ENCODE measurements at places on chromosomes 12 and 14.

DNA sequence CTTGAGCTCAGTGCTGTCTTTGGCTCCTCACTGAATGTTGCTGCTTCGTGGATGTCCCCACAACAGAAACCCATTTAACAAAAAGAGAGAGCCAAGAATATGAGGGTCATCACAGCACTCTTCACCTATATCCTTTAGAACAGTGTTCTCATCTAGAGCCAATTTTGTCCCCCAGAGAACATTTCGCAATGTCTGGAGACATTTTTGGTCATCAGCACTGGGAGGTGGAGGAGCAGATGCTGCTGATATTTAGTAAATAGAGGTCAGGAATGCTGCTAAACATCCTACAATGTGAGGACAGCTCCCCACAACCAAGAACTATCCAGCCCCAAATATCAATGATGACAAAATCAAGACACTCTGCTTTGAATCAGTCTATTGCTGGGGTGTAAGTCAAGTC is 92.5 kb downstream of the BBS10 start:
- no peak for DNase-seq

DNA sequence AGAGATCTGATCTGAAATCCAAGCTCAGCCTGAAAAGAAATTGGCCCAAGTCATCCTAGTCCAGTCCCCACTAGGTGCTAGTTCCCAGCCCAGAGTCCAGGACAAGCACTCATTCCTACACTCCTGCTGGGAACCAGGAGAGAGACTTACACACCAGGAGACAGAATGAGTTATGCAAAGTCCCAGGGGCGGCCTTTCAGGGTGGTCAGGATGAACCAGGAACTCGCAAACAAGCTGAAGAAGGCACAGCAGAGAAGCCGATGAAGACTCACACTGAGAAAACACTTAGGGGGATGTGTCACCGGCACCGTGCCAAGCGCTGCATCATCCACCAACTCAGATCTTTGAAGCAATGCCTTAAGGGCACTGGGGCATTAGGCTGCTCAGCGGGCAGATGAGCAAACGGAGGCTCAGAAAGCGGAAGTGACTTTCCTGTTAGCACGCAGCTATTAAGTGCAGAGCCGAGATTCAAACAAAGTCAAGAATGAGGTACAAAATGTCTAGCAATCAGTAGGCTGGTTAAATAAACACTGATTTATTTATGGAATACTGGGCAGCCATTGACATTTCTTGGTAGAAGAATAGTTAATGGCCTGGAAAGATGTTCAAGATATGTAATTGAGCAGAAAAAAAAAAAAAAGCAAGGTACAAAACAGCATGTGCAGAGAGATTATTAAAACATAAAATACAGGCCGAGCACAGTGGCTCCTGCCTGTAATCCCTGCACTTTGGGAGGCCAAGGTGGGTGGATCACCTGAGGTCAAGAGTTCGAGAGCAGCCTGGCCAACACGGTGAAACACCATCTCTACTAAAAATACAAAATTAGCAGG is 78.7 kb downstream of the LRRC74A start:
- DNase-seq = no peak

DNA sequence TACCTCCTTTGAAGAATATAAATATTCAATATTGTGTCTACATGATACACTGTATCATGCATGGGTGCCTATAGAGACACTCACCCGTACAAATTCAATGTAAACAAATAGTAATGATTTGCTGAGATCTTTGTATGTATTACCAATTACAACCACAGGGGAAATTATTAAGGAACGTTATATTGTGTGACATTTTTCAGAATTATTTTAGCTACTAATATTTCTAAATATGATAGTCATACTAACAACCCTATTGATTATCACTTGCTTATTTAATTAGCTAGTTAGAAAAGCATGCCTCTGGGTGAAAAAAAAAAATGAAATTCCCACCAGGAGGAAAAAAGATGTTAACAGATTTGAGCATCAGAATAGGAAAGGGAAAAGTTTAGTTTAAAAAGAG is 2.1 kb downstream of the SOX5 start:
- no peak for DNase-seq

GRCh38 chr12:7162691-7163114 is 26.8 kb upstream of the PEX5 start:
- DNase-seq = peak; percentile 59

DNA sequence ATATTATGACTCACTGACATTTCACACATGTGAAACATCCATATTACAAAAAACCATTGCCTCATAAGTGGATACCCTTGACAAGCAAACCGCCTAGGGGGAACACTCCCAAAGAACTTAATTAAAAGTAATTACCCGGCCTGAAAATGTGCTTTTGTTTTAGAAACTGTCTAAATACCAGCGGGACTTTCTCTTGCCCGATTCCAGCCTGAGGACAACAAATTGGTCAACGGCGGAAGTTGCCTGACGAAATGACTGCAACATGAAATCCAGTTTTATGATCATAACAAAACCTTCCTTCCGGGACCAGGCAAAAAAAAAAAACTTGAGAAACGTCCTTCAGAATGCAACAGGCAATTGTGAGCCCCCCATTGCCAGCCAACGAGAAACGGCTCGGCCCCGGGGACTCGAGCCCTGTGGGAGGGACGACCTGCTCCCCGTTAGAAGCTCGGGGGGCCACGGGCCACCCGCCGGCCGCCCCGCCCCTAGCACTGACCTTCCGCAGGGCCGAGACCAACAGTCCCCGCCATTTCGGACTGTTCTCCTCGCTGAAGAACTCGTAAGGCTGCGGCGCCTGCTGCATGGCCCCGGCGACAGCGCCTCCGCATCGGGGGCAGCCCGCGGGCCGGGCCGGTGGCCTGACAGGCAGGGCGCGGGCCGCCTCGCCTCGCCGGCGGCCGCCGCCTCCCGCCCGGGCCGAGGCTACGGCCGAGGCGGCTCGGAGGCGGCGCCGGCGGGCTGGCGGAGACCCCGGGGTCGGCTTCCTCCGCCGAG is 490 bp downstream of the SOS2 start:
- DNase-seq = peak; percentile 31

DNA sequence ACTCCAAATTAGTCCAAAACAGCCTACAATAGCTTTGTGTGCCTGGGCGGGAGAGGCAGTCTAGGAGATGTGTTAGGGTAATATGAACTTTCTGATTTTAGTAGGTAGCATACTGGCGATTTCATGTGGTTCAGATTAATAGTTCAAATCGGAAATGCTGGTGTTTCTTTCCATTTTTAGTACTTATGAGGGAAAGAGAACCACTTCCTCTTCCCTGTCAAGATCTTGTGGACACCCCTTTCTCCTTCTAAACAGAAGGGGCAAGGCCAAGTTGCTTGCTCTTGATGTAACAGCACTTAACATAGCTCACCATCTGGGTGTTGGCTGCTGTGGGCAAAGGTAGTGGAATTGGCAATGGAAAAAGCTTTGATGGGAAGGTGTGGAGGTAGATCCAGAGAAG is 32.2 kb upstream of the IGF1 start:
- no peak for DNase-seq

DNA sequence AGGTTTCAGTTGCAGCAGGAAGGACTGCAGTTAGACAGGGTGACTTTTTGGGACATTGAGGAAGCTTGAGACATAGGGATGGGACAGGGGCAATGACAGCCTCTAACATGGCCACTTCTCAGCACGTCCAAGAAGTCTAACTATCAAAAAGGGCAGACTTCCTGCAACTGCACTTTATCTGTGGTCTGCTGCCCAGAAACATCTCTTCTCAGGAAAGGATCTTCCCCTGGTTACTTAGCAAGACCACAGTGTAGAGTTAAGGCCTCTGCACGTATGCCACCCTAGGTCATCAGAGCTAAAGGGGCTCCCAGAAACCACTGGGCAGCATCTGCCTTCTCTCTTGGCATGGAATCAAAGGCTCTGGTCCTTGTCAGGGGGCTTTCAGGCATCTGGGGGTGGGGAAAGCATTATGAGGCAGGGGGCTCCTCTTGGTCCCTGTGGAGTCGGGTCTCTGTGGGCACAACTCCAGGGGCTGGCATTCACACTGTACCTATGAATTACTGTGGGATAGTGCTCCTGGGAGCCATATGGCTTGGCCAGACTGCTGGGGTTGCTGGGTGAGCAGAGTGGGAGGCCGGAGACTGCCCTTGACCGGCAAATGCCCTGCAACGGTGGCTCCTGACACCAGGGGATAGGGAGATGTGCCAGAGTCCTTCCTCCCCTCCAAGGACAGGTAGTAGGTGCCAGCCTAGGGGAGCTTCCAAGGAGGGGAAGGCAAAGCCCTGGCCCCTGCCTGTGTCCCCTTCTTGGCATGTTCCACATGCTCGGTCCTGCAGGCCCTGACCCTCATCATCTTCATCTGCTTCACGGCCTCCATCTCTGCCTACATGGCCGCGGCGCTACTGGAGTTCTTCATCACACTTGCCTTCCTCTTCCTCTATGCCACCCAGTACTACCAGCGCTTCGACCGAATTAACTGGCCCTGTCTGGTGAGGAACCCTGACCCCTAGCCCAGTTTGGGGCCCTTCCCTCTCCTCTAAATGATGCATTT is 1.0 kb downstream of the CMTM5 start:
- no peak for DNase-seq

GRCh38 chr14:105993814-105994213 is 467.4 kb downstream of the TMEM121 start:
- no peak for DNase-seq

- DNase-seq = no peak
These were observed 43.7 kb upstream of the ATP2B1 start for GRCh38 chr12:89752341-89752740.

DNA sequence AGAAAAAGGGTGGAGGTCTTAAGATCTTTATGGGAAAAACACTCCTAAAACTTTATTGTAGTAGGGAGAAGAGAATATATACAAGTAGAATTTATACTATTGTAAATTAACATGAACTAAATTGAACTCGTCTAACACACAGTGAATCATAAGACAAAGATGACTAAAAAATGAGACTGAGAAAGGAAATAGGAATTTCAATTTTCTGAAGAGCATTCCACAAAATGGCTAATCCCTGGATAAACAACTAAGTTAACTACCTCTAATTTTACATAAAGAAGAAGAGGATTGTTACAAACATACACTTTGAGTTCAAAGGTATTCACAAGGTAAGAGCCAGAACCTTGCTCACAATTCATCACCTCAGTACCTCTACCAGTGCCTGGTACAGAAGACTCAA is 2.0 kb downstream of the MAP4K5 start:
- DNase-seq = no peak

GRCh38 chr12:71870416-71870815 is 30.9 kb downstream of the TBC1D15 start:
- DNase-seq = no peak

DNA sequence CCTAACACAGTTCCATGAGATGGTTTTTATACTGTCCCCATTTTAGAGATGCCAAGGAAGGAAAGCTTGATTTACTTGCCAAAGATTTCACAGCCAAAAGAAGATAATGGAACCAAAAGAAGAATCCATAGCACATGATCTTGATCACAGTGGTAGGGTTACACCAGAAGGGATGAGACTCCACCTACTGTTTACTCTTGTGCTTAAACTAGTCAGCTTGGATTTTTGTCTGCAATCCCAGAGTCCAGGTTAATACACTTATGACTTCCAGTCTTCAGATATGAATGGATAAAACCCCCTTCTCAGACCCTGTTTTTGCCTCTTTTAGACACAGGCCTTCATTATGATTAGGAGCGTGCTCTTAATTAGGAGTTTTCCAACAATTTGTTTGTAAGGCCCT is 454.2 kb downstream of the AEBP2 start:
- no peak for DNase-seq

DNA sequence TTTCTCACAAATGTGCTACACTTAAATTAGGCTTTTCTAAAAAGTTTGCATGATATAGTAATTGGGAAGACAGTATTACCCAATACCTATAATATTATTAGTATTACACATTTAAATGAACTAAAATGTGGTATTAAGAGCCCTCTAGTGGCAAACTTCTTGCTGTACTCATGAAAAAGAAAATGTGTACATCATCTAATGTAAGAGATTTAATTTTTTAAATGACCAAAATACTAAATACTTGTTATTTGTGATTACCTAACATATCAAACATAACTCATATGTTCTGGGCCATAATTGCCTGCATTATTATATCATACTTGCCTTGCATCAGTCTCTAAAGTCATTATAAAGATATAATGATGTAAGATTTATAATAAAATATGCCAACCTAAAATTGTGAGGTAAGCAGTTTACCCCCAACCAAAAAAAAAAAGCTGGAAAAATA is 64.2 kb downstream of the DNAI7 start:
- peak; percentile 6 for DNase-seq

DNA sequence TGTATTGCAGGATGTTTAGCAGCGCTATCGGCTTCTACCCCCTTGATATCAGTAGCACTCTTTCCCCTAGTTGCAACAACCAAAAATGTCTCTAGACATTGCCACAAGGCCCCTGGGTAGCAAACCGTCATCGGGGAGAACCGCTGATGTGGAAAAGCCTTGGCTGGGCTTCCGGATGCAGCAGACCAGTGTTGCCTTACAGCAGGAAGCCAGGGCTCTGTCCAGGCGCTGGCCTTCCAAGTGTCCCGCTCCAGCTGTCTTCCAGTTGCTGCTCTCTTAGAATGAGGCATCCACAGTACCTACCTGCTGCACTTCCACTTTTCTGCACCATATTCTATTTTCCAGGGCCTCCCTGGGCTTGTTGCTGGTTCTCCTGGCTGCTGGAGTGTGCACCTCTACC is 22.6 kb upstream of the SLC10A1 start:
- no peak for DNase-seq

GRCh38 chr14:39016733-39017095 is 86.3 kb downstream of the SEC23A start:
- no peak for DNase-seq

DNA sequence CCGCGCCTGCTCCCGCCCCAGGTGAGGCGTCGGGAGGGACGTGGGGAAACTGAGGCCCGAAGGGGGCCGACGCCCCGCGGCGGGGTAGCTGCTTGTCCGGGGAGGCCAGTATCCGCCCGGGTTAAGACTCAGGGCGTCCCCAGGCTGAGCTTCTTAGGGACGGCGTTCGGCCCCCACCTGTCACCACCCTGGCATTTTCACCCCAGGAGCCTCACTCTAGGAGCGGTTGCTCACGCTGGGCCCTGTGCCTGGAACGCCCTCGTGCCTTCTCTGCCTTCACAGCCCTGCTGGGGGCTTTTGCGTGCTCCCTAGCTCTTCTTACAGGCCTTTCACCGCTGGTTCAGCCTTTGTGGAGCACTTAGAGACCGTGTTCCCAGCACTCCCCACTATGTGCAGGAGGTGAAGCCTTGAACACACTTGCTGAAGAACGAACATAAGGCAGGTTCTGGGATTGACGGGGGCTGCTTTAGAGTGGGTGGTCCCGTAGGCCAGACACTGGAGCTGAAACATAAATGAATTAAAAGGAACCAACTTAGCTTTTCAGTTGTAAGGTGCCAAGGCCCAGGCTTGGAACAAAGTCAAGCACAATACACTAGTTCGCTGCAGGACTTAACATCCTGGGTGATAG is 601 bp downstream of the ZNF839 start:
- no peak for DNase-seq

GRCh38 chr14:27242874-27243273 is 645.0 kb upstream of the NOVA1 start:
- no peak for DNase-seq

DNA sequence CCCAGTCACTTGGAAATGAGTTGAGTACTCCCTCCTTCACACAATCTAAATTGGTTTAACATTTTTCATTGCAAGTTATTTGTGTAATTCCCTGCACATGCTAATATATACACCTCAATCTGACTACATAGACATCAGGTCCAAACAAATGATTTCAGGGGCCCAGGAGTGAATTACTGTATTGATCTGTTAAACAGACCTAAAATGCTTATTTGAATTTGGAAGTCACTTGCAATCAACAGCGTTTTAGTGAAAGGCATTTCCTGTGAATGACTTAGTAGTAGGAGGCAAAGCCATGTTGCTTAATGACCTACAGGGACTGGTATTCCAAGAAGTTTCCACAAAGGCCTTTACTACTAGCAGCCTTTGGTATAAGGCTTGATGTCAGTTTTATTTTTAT is 22.6 kb upstream of the SLC15A5 start:
- no peak for DNase-seq

GRCh38 chr14:99673305-99674063 is 10.6 kb upstream of the CYP46A1 start:
- no peak for DNase-seq

All from NCI-H2029 (cell line).